ENCODE measurements at places on chromosomes 11 and 22.

- no peak for DNase-seq
Observed at GRCh38 chr11:91730057-91730456, 494.6 kb upstream of the FAT3 start.

GRCh38 chr11:119726585-119727522, 2.1 kb downstream of the NECTIN1 start:
- DNase-seq: no peak

DNA sequence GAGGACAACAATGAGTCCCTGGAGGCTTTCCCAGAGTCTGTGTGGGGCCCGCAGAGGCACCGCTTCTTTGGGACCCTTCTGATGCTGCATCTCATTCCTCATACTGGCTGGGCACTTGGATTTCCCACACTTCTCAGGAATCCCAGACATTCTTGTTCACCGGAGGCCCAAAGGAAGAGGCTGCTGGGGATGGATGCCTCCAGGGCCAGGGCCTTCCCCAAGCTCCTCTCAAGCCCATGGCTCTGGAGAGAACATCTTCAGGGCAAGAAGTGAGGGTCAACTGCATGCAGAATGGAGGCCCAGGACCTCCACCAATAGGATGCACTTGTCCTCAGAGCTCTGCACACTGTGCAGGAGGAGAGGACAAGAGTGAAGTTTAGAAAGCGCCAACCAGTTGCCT, 34.6 kb downstream of the DKK3 start:
- DNase-seq: no peak

- no peak for DNase-seq
Observed at GRCh38 chr11:32137869-32138268, 47.0 kb downstream of the RCN1 start.

GRCh38 chr11:119322360-119322739, 5.4 kb upstream of the MCAM start:
- no peak for DNase-seq

DNA sequence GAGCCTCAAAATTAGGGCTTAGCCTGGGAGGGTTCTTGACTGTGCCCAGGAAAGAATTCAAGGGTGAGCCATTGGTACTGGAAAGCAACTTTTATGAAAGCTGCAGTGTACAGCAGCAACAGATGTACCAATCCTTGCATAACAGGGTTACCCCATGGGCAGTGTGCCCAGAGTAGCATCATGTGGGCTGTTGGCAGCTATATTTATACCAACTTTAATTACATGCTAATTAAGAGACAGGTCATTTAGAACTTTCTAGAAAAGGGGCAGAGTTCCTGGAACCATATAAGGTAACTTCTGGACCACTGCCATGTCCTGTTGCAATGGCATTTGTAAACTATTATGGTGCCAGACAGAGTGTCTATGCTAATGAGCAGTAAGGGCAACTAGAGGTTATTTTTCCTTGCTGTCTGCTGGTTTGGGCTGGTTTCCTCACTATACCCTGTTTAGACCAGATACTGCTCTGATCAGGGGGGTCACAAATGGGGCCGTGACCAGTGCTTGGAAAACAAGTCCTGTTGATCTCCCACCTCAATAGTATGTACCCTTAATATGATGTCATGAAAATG, 1120.5 kb upstream of the RAG2 start:
- DNase-seq: no peak

GRCh38 chr22:24554313-24555164, at the start of gene GUCD1:
Gene GUCD1 (minus strand): TSS chr22:24555138. CDS start chr22:24554991, 147 bp downstream.
- no peak for DNase-seq

DNA sequence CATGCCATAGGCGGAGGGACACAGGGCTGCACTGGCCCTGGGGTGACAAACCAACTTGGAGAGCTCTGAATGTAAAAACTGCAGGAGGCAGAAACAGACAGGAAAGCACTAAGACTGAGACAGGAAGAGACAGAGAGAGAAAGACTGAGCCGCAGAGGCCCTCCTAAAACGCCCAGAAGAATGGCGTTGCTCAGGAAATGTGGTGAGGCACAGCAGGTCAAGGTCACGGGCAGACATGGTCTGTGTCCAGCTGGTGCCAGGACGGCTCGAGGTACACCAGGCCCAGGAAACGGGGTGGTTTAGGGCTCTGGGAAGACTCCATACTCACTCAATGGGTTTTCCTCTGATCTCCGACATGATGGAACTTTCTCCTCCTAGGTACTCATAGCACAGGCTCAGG, 29.1 kb downstream of the MAFF start:
- DNase-seq: no peak

DNA sequence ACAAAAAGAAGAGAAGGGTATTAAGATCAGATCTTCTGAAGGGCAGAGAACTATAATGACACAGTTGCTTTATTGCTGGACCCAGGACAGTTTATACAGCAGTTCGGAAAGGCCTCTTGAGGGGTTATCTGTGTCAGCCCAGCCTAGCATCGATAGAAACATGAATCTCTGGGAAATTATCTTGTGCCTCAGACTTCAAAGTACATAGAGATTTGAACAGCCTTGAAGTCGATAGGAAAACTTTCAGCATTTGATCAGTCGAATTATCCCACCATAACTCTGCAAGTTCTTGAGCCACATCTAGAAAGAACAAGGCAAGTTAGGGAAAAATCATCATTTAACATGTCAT, 2.5 kb upstream of the LMO2 start:
- no peak for DNase-seq

GRCh38 chr22:23722160-23722559, 28.8 kb downstream of the ZNF70 start:
- DNase-seq: no peak

- no peak for DNase-seq
Observed at GRCh38 chr11:70661761-70662501, 263.6 kb downstream of the CTTN start.

- DNase-seq: no peak
Observed at GRCh38 chr22:21768435-21768834, 32.8 kb upstream of the YPEL1 start.

DNA sequence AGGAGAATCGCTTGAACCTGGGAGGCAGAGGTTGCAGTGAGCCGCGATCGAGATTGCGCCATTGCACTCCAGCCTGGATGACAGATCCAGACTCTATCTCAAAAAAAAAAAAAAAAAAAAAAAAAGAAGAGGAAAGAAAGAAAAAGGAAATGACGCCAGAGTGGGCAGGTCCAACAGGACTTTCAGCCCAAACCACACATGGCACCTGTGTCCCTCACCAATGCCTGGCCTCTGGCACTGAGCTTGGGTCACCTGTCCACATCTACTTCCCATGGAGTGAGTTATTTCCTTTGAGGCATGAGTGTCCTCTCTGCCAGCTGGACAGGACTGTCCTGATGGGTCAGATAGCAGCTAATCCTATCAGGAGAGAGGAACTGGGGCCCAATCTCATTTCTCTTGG, 15.2 kb upstream of the GCAT start:
- DNase-seq: no peak

DNA sequence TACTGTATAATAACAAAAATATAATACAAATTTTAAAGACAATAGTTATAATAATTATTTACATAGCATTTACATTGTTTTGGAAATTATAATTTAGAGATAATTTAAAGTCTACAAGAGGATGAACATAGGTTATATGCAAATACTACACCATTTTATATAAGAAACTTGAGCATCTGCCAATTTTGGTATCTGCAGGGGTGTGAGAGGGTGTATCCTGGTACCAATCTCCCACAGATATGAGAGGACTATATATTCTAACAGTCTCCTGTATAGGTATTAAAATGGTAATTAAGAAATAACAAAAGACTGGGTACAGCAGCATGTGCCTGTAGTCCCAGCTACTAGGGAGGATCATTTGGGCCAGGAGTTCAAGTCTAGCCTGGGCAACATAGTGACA, 134.4 kb downstream of the APOL5 start:
- DNase-seq: no peak

DNA sequence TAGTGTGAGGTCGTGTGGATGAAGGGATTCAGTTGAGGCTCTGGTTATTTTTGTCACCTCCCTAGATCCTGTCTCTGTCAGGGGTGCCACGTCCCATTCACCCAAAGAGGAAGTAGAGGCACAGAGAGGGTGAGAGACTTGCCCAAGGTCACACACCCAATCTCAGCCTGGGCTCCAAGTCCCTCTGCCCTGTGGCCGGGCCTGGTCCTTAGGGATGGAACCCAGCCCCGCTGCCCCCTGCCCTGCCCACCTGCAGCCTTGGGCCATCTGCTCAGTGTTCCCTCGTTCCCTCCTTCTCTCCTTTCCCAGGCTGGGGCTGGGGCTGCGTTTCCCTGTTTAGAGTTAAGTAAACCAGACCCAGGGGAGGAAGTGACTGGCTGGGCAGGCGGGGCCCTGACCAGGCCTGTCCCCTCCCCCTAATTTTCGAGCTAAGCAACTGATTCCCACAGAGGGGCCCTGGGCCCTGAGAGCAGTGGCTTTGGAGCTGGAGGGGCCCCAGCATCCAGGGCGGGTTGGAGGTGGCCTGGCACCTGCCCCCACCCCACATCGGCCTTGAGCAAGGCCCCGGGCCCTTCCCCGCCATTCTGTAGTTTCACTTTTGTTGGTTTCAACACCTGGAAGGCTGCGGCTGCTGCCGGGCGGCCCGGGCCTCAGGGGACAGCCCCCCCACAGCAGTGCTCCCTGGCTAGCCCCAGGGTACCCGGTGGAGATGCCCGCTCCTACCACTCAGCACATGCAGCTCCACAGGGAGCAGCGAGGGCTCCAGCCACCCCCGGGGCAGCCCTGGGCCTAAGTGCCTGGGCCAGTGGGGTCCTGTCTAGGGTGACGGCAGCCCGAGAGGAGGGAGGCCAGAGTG, 1.5 kb downstream of the TCIRG1 start:
- DNase-seq: no peak

GRCh38 chr11:70519117-70519516, 120.8 kb downstream of the CTTN start:
- no peak for DNase-seq

GRCh38 chr11:2760196-2760871, 60.5 kb upstream of the KCNQ1OT1 start:
- DNase-seq: no peak

- DNase-seq: no peak
Observed at GRCh38 chr11:47425611-47426010, 628 bp downstream of the PSMC3 start.

- DNase-seq: no peak
Observed at GRCh38 chr22:22237521-22237920, 7.1 kb upstream of the VPREB1 start.

DNA sequence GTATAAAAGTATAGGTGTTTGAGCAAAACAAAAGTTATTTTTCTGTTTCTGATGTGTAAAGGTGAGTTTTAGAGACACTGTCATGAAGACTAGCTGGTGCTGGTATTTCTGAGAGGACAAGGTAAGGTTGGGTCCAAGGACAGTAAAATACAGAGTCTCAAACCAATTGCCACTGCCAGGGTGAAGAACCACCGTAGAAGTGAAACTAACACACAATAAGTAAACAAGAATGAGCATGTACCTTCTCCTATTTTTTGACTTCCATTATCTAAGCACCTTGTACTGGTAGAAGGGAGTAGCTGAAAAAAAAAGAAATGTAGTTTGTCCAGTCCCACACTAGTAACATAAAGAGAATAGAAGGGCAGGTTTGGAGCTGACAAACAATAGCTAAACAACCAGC, 117.3 kb downstream of the TTC28 start:
- DNase-seq: no peak
